ENCODE measurements at places on chromosomes 7 and 10.

- DNase-seq = peak; percentile 97
These were observed 59.0 kb downstream of the PRR15 start for GRCh38 chr7:29622335-29623265.

DNA sequence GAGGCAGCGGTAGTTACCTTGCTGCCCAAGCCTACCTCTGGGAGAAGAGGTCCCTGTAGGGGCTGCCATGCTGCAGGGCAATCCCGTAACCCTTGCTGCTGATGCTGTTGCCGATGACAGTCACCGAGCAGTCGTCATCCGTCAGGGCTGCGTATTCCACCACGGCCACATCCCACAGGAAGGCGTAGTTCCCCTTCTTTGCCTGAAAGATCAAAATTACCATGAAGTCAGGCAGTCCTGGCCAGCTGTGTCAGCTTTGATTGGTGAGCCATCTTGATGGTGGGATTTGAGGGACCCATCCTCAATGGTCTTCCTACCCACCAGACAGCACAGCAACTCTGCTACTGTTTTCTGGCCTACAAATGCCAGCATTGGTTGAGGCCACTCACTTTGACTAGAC, 746.8 kb downstream of the GRID1 start:
- no peak for DNase-seq

DNA sequence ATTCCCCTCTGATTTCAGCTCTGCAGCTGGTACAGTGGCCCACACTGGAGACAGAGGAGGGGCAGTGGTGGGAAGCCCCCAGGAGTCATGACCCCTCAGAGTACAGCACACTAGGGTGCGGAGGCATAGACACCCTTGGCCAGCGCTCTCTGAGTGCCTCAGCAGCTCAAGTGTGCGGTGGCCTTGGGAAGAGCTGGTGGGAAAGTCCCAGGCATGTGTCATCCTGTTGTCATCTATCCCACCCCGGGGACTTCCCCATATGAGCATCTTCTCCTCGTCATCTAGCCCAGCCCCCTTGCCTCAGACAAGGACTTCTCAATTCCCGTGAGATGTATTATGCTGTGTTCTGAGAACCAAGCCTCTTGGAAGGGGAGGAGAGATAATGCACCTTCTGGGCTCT, 15.6 kb upstream of the PPIF start:
- DNase-seq = peak; percentile 63

- DNase-seq = no peak
These were observed 366.4 kb upstream of the POM121L12 start for GRCh38 chr7:52669031-52669430.

- DNase-seq = no peak
These were observed 222.5 kb upstream of the PITRM1 start for GRCh38 chr10:3395041-3395440.

- no peak for DNase-seq
These were observed 13.3 kb upstream of the CPXM2 start for GRCh38 chr10:123904834-123905409.

GRCh38 chr7:157488966-157489365, 152.2 kb downstream of the DNAJB6 start:
- DNase-seq = no peak

DNA sequence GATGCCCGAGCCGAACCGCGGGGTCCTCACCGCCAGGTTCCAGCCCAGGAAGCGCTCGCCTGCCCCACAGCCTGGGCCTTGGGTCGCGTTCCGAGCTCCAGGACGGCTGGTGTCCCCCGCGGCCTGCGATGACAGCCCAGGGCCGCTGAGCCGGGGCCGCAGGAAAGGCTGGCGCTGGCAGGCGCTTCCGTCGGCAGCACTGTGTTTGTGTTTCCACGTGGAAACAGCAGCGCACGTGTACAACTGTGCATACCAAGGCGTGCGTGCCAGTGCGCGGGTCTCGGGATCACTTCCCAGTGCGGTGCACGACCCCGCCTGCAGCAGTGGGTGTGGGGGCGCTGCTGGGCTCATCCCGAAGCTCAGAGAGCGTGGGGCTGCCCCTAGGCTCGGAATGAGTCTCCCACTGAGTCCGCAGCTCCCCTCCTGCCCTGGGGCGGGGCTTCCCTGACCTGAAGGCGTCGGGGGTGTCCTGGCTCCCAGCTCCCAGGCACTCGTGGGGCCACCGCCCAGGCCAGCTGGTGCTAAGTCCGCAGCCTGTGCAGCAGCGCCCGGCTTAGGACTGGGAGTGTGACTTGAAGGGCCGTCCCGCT, 17.2 kb downstream of the AP5Z1 start:
- no peak for DNase-seq

- peak; percentile 25 for DNase-seq
These were observed 14.7 kb downstream of the WDR37 start for GRCh38 chr10:1070919-1071318.

DNA sequence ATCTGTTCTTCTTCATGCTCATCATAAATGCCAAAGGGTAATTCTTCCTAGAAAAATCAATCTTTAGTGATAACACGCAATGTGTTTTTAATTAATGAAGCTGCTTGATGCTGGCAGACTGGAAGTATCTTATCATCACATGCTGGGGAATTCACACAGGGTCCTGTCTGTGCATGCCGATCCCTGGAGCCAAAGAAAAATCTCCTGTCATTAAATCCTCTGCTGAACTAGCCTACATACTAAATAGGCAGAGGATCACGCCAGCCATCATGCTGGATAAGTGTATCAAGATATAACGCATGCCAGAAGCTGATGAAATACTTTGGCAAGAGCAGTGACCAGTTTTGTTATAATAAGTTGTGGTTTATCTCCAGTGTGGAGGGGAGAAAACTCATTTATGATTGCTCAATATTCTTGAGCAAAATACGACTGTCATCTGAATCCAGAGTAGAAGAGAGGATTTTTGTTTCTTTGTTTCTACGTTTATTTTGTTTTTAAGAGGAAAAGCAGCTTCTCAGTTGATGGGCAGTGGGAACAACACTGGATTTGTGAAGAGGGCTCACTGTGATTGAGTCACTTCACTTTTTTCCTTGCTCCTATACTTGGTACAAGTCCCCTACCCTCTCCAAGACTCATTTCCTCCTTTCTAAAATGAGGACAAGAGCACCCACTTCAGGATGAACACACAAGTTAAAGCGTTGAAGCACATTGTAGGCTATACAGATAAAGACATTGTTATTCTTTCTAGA, 649.1 kb downstream of the TNS3 start:
- peak; percentile 93 for DNase-seq

DNA sequence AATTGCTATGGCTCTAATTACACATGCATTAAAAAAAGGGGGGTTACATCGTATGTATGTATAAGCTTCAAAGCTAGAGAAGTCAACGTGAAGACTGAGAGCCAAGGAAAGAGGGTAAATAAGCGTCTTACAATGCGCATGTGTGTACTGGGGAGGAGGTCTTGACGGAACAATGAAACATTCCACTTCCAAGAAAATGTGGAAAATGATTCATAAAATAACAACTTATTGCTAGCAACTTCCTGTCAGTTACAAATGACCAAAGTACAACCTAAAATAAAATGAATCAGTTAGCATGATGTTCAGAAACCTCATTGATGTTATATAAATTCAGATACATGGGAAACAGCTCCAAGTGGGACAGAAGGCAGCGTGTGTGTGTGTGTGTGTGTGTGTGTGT, 104.1 kb upstream of the RHEB start:
- peak; percentile 68 for DNase-seq

DNA sequence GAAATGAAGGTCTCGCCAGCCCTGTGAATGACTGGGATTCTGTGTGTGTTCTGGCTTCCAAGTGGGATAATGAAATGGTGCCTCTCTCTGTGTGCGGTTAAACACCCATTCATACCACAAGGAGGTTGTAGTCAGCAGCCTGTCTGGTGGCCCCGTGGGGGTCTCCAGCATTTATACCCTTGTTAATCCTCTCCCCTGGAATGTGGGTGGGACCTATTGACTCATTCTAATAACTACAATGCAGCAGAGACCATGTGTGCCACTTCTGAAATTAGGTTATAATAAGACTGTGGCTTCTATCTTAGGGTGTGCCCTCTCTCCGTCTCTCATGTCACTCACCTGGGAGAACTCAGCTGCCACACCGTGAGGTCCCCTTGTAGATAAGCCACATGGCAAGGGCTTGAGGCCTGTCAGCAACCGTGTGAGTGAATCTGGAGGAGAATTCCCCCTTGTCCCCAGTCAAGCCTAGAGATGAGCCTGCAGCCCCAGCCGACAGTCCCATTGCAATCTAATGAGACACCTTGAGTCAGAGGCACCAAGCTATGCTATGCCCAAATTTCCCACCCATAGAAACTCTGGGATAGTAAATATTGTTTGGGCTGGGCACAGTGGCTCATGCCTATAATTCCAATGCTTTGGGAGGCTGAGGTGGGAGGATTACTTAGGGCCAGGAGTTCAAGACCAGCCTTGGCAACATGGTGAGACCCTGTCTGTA, 106.8 kb downstream of the GALNT17 start:
- no peak for DNase-seq

- peak; percentile 52 for DNase-seq
These were observed 58.1 kb downstream of the CAV1 start for GRCh38 chr7:116582806-116583444.

Measured in HCEC 1CT (cell line).